ENCODE measurements at places on chromosomes 2 and 18.

- DNase-seq = no peak
Observed at GRCh38 chr18:71951001-71951400, 593.1 kb downstream of the CBLN2 start.

DNA sequence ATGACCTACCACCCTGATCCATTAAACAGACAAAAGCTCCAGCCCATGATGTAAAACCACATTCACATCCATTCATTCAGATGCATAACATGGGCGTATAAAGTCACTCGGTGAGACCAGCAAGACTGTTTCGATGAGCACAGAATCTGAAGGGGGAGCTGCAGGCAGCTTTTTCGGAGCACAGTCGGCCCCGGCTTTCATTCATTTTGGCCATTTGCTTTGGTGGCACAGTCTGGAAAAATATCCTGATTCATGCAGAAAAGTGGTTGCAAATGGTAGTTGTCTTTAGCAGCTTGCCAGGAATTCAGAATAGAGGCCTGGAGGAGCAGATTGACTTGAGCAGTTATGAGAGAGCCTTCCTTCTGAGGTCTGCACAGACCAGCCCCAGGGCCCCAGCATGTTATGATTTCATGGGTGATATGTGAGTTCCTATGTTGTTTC, 11.2 kb downstream of the ARID5A start:
- DNase-seq = peak; percentile 37

- no peak for DNase-seq
Observed at GRCh38 chr2:231317579-231317978, 77.9 kb upstream of the B3GNT7 start.

DNA sequence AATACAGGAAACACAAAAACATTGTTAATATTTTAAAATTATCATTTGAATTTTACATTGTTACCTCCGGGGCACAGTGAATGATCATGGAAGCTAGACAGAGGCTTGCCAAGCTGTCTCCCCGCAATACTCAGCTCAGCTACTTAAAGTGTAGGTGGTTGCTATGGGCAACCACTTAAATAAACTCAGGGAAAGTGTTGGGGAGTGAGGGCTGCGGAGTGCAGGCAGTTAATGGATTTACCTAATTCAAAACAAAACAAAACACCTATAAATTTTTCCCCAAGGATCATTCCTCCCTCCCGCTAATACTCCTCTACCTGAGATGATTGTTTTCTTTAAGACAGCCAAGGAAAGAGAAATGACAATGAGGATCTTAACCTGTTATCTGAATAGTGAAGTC, 349.5 kb downstream of the TGIF1 start:
- no peak for DNase-seq

DNA sequence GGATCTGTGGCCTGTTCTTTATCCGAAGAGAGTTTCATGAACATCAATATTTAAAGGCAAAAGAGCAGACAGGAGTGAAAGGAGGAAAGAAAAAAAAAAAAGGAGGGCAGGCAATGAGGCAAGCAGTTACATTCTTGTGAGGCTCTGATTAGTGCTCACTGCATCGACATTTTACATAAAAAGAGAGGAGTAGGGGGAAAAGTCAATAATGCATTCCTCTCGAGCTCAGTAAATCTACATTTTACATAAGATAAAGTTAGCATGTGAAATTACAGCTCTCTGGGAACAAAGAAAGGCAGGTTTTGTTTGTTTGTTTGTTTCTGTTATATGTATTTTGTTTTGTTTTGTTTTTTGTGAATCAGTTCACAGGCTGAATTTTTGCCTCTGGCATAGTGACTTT, 187.1 kb upstream of the ARL4C start:
- DNase-seq = no peak

DNA sequence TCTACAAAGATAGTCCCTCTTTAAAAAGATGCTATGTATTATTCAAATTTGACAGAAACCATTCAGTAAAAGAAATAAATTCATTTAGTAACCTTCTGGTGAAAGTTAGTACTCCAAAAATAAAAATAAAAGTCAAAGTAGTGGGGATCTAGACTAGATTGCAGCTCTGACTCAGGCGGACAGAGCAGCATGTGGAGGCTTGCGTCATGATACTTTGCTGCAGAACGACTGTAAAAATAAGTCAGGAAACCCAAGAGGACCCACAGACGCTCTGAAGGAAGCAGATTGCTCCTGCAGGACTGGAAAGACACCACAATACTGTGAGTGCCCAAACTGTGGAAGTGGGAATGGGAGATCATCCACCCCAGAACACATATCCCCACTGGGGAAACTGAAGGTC, 301.9 kb downstream of the RIT2 start:
- DNase-seq = no peak

GRCh38 chr2:37720533-37721200, 49.2 kb upstream of the CDC42EP3 start:
- peak; percentile 94 for DNase-seq

Data from AG10803 (cell line).